HCT116 (cell line): ENCODE measurements at places on chromosomes 7 and 10. TPM values are rescaled to one million over a fixed set of nuclear protein-coding genes. Genes with fewer than 3 reads are reported as not detected.

DNA sequence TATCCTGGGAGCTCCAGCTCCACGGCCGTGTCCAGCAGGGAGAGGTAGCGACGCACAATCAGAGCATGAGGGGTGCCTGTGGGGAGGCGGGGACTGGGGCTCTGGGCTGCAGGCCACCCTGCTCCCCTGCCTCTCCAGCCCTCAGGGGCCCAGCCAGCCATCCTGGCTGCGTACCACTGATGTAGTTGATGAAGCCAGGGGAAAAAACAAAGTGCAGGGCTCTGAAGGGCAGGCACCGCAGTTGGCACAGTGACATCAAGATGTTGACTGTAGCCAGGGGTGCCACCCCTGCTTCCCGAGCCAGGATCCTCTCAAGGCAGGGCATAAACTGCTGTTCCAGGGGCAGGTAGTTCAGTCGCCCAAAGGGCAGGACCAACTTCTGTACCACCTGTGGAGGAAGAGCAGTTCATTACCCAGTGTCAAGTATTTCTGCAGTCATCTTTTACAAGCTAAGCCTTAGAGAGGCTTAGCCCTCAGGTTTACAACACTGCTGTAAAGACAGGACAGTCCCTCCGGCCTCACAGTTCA is 2.8 kb downstream of the FASTK start:
- DNase-seq, result no peak

TBXAS1 gene
- 1.4 TPM for total RNA-seq

KCNH2 gene
- total RNA-seq, result 9.7 TPM

- DNase-seq, result no peak
Measured at GRCh38 chr7:44538093-44538797, 2.9 kb downstream of the NPC1L1 start.

DNA sequence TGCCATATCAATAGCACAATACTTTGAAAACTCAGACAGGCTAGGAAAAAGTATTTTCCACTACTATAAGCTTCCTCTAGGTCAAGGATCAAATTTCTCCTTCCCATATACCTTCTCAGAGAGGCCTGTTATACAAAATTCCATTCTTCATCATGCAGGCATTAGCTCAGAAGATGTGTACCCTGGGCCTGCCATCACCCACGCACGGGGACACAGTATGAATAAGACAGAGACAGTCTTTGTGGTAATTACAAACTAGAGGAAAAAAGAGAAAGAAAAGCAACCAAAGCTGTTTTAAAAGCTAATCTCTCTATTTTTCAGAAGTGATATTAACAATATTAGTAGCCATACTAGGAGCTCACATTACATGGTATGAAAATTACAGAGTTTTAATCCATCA is 236.8 kb upstream of the AOAH start:
- DNase-seq, result no peak
